A172 (cell line): ENCODE measurements at places on chromosomes 1 and 21.

DNA sequence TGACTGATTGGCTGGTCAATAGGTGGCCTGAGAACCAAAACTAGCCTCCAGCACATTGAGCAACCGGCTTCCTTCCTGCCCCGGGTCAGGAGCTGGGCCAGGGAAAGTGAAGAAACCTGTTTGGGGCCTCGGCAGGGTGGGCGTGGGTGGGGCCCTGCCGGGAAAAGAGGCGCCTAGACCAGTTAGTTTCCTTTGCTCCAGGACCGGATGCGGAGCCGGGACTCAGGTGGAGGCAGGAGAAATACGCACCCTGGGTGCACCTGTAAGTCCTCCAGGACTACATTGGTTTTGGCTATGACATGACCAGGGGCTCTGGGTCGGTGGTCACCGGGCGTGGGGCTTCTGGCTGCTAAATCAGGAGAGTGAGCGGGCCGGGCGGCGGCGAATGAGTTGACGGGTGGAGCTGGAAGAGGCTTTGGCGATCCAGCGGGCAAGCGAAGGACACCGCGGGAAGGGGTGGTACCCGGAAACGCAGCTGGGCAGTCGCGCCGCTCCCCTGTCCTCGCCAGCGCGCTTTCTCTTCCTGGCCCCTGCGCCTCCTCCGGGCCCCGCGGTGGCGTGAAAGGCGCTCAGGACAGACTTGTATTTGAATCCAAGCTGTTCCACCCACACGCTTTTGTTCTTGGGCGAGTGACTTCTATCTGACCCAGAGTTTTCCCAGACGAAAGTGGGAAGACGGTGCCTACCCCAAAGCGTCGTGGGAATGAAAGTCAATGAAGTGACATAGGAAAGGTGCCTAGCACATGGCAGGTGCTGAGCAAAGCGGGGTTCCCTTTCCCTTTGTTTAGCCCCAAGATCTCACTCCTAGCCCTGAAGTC is 30.6 kb upstream of the JUN start:
- DNase-seq = no peak

GRCh38 chr1:44826375-44827196 is 16.5 kb downstream of the PTCH2 start:
- DNase-seq = no peak

DNA sequence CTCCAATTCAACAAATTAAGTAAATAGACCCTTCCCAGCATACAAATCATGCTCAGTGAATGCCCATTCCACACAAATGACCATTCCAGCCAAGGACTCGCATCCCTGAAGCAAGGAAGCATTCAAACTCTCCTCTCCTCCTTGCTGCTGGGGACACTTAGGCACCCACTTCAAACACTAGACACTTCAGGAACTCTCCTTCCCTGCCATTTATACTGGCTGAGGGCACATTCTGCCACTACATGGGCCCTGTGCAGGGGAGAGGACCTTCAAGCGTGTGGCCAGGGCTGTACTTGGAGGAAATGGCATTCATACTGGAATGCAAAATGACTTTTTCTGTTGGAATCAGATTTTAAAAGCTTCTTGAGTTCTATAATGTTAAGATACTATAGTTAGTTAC is 22.3 kb downstream of the GJA5 start:
- no peak for DNase-seq

GRCh38 chr1:26315874-26316850 is 1.6 kb upstream of the CD52 start:
- DNase-seq = no peak

DNA sequence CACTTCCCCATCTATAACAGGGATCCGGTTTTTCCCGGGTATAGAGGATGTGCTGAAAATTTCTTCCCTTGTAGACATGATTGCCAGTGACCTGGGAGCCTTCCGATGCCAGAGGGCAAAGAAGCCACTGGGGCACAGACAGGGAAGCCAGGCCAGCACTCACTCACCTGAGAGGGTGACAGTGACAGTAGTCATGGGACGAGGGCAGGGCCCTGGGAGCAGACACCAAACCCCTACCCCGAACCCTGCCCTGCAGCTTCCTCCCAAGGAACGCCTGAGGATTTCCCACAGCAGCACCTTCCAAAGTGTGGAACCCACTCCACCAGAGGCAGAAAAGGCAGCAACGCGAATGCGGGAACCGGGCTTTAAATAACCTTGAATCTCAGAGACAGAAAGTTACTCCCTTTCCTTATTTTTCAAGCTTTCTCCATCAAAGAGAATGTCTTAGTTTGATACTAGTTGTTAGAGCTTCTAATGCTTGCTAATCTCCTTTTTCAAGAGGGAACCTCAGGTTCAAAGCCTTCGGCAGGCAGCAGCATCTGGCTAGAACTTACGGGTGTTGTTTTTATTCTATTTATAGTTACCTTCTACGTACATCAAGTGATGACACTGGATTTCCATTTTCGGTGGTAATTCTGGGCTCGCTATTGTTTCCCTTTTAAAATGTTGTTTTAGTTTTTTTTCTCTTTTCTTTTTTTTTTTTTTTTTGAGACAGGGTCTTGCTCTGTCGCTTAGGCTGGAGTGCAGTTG is 2.8 kb downstream of the DDOST start:
- no peak for DNase-seq

- DNase-seq = no peak
Observed at GRCh38 chr21:25491267-25491666, 116.0 kb downstream of the MRPL39 start.

- DNase-seq = peak; percentile 69
Observed at GRCh38 chr1:999725-1000356, at the start of gene HES4. TSS of gene HES4 (minus strand) at chr1:1000097. CDS start at chr1:999973, 124 bp downstream.

- no peak for DNase-seq
Observed at GRCh38 chr21:30190554-30190953, 23.9 kb upstream of the CLDN17 start.

GRCh38 chr1:213649373-213649772 is 338.4 kb upstream of the PROX1 start:
- no peak for DNase-seq

GRCh38 chr1:118974661-118975060 is 13.5 kb downstream of the TBX15 start:
- DNase-seq = no peak

GRCh38 chr1:60427194-60427593 is 353.6 kb upstream of the C1orf87 start:
- DNase-seq = peak; percentile 45

GRCh38 chr1:18642278-18643095 is 11.8 kb downstream of the PAX7 start:
- no peak for DNase-seq

DNA sequence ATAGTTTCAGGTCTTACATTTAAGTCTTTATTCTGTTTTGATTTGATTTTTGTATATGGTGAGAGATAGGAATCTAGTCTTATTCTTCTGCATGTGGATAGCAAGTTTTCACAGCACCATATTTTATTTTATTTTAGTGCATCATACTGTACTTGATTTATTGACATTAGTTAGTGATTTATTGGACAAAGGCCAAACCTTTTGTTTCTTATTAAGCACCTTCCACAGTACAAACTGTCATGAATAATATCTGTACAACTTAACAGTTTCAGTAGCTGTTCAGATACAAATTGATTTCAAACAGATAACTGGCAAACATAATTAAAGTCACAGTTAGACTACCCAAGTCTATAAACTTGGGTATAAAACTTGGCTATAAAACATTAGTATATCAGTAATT is 15.8 kb downstream of the CD1D start:
- DNase-seq = no peak

GRCh38 chr1:30403726-30404125 is 319.7 kb downstream of the MATN1 start:
- DNase-seq = no peak

DNA sequence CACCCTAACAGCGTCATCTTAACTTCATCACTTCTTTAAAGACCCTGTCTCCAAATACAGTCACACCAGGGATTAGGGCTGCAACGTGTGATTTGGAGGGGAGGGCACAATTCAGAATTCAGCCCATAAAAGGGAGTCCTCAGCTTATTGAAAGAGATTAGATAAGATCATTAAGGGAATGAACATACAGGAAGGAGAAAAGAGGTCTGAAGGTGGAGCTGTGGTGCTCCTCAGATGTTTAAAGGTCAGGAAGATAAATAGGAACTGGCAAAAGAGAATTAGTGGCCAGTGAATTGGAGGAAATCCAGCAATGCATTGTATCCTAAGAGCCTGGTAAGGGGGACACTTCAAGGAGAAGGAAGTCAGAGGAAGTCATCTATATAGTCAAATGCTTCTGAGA is 113.5 kb downstream of the PROX1 start:
- DNase-seq = no peak

DNA sequence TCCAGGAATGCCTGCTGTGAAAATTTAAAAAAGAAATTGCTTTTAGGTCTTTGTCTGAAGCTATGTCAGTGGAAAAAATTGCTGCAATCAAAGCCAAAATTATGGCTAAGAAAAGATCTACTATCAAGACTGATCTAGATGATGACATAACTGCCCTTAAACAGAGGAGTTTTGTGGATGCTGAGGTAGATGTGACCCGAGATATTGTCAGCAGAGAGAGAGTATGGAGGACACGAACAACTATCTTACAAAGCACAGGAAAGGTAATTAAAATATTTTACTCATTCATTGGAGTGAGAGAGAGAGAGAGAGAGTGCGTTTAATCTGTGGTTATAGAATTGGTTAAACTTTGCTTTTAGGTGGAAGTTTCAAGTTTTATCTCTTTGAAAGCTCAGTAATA is 20.0 kb downstream of the CDC73 start:
- no peak for DNase-seq

- no peak for DNase-seq
Observed at GRCh38 chr1:65980237-65980636, 187.5 kb downstream of the PDE4B start.

- DNase-seq = no peak
Observed at GRCh38 chr1:108114033-108114599, 86.0 kb downstream of the SLC25A24 start.

GRCh38 chr1:214248311-214249085 is 32.5 kb upstream of the SMYD2 start:
- DNase-seq = no peak
